ENCODE measurements at places on chromosomes 16 and 17.

GRCh38 chr16:35506898-35507194 lies 2047.4 kb downstream of the TP53TG3F start:
- DNase-seq: no peak

DNA sequence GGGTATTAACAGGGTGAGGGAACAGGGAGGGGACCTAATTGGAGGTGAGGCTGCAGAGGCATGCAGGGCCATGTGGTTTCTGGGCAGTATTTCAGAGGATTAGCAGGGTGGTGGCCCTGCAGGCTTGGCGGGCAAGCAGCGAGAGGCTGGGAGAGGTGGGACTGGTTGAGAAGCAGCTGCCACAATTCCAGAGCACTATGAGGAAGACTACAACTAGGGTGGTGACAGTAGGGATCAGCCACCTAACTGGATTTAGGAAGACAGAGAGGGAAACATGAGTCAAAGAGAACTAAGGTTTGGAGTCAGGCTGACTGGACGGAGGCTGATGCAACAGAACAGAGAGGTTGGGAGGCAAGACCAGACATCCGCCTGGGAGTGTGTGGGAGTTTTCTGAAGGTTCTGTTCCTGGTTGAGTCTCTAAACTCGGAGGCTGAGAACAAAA lies 12.3 kb downstream of the ALOXE3 start:
- no peak for DNase-seq

DNA sequence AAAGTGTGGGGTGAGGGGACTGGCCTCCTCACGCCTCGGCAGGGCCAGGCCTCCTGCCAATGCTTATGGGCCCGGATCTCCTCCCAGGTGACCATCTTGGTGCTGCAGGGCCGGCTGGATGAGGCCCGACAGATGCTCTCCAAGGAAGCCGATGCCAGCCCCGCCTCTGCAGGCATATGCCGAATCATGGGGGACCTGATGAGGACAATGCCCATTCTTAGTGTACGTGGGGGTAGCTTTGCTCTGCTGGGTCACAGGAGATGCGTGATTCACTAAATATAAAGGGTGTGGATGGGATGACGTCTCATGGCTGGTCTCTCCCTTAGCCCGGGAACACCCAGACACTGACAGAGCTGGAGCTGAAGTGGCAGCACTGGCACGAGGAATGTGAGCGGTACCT lies 19.5 kb downstream of the NUP85 start:
- no peak for DNase-seq

- no peak for DNase-seq
Measured at GRCh38 chr17:77247609-77248008, 106.8 kb downstream of the SEC14L1 start.

- DNase-seq: no peak
Measured at GRCh38 chr17:19376811-19377210, 1.5 kb upstream of the MAPK7 start.

DNA sequence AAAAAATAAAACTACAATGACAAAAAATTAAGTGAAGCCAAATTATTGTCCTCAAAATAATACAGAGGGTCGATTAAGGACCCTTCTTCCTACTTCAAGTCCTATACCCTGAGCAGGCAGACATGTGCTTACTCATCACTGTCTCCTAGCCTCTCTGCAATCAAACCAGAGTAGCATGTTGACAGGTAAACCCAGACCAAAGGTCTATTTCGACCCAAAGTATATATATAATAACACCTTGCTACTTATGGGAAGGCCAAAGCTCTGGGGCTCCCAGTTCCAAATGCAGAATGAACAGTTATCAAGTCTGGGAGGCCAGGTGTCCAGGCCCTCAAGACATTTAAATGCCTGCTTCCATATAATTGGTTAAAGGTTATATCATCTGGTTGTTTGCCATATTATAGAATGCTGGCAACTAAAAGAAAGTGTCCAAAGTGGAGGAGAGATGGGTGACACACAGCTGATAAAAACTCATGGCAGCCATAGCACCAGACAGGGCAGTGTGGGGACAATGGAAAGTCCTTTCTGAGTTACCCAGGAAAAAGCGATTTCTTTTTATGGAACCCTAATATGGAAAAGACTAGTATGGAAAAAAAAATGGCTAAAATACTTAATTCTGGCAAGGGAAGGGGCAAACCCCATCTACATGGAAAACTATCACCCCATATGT lies 53.6 kb downstream of the N4BP1 start:
- DNase-seq: no peak

DNA sequence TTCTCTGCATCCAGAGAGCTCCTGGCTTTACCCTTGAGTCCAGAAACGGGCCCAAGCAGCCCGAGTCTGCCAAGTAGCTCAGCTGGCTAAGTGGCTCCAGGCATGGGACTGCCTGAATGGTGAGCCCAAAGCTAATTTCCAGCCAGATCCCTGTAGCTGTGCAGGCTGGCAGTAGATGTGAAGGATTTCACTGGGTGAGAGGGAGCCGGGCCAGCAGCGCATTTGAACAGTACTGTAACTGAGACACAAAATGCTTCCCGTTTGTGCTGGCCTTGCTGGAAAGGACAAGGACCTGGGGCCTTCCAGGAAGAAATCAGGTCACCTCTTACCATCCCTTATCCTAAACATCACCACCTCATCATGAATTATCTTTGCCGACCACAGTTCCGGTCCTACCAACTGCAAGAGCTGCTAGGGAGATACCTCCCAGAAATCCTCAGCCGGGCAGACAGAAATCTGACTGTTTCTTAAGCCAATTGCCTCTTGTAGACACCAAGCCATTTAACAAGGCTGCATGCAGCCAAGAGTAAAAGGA lies 3.7 kb downstream of the TIMP2 start:
- DNase-seq: no peak

- no peak for DNase-seq
Measured at GRCh38 chr16:49057936-49058335, 223.7 kb downstream of the CBLN1 start.

GRCh38 chr16:75593308-75593707 lies 27.1 kb downstream of the GABARAPL2 start:
- no peak for DNase-seq

GRCh38 chr16:81136390-81137335 lies 40.5 kb upstream of the GCSH start:
- no peak for DNase-seq

DNA sequence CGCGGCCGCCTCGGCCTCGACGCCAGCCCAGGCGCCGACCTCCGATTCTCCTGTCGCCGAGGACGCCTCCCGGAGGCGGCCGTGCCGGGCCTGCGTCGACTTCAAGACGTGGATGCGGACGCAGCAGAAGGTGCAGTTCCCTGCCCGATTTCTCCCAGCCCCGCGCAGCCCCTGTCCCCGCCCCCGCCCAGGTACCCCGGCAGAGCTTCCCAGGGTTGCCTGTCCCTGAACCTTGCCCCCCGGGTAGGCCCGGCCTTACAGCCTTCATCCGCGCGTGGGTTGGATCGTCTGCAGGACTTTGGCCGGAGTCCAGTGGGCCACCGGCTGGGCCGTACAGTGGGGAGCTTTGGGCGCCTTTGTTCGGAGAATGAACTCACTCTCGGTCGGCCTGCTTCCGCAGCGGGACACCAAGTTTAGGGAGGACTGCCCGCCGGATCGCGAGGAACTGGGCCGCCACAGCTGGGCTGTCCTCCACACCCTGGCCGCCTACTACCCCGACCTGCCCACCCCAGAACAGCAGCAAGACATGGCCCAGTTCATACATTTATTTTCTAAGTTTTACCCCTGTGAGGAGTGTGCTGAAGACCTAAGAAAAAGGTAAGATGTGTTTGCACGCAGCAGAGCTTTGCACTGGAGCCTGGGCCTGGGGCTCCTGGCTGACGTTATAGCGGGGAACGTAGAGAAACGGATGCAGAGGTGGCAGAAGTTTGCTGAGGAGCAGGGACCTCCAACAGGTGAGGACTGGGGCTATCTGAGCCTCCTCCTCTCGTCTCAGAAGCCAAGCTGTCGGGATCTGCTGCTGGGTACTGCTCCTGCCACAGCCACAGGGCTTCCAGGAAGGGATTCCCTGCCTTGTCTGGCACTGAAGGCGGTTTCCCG lies 593 bp downstream of the GFER start:
- DNase-seq: no peak

GRCh38 chr16:65336160-65336559 lies 214.3 kb upstream of the CDH11 start:
- no peak for DNase-seq

DNA sequence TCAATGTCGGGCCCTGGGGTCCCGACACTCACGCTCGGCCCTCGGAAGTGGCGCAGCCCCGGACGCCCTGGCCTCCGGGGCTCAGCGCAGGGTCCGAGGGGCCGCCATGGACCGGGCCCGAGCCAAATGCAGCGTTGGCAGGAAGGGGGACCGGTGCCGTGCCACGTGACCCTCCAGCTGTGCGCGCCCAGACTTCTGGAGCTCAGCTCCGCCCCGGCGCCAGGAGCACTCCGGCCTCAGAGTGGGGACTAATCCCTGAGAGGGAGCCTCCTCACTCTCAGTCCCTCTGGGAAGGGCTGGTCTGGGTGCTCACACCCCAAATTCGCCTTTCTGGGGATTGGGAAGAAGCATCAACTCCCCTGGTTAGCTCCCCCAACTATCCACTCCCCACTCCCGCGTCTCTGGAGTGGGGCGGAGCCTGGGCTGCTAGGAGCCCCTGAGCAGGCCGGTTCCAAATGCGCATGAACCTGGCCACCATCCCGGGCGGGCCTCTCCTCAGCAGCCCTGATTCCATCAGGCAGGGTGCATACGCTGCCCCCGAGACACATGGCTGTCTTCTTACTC lies at the start of gene B3GNT9:
Gene B3GNT9, minus strand, starts transcription at position 166 of the 564 bp plus-strand sequence. CDS start 513 bp downstream, outside the sequence.
- no peak for DNase-seq

GRCh38 chr17:48873209-48873608 lies 19.4 kb upstream of the ATP5MC1 start:
- DNase-seq: no peak

GRCh38 chr17:68462381-68463210 lies 5.3 kb upstream of the WIPI1 start:
- DNase-seq: peak; percentile 39

GRCh38 chr17:32461853-32462617 lies 17.7 kb downstream of the PSMD11 start:
- DNase-seq: no peak

DNA sequence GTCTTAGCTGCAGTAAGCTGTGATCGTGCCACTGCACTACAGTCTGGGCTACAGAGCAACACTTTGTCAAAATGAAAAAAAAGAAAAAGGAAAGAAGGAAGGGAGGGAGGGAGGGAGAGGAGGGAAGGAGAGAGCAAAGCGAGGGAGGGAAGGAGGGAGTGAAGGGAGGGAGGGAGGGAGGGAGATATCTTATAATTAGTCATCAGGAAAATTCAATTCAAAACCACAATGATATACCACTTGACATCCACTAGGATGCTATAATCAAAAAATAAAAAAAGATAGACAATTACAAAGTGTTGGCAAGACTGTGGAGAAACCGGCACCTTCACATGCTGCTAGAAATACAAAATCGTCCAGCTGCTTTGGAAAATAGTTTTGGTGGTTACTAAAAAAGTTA lies 93.8 kb downstream of the CDC27 start:
- no peak for DNase-seq

- DNase-seq: no peak
Measured at GRCh38 chr17:79407385-79407784, 203.5 kb downstream of the RBFOX3 start.

DNA sequence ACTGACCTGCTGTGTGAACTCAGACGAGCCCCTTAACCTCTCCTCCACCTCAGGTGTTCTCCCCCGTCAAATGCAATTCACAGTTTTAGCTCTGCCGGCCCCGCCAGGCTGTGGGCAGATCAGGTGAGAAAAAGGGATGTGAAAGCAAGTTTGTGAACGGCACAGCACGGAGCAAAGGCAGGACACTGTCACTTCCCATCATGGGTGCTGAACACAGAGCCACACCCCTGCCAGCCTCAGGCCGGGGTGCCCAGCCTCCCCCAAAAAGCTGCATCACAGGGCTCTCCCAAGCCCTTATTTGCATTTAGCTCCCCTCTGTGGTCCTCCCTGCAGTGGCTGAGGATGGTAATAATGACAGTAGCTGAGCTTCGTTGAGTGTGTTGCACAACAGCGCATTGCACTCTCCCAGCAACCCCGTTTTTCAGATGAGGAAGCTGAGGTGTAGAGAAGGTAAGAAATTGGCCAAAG lies 88.8 kb upstream of the TNRC6C start:
- DNase-seq: no peak

DNA sequence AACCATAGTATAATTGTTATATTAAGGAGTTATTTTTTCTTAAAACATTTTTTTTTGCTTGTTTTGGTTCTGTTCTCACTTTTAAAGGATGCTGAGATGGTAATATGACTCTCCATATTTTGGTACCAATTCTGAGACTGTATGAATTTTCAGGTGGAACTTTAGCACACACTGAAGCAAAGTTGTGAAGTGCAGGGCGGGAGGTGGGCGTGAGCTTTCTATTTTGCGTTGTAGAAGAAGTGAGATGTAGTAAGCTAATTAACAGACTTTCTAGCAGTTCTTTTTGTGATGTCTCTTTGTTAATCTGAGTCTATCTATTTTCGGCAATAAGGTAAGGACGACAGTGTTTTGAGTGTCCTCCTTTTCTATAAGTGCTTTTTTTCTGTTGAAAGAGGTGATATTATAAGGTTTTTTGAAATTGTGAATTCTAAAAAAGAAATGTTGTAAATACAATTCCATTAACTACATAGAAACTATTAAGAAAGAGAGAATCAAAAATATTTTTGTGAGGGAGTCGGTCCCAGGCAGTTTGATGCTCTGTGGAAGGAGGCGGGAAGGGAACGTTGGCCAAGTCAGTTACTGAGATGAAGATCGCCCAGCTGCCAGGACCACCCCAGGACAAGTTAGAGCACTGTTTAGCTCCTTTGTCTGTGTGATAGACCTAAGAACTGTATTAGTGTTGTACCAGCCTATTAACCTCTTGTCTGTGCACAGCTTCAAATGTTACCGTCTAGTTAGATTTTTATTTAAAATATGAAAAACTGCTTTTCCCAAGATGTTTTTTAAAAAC lies 65.0 kb downstream of the CCDC182 start:
- no peak for DNase-seq

- DNase-seq: no peak
Measured at GRCh38 chr16:81554979-81555378, 110.4 kb downstream of the CMIP start.

DNA sequence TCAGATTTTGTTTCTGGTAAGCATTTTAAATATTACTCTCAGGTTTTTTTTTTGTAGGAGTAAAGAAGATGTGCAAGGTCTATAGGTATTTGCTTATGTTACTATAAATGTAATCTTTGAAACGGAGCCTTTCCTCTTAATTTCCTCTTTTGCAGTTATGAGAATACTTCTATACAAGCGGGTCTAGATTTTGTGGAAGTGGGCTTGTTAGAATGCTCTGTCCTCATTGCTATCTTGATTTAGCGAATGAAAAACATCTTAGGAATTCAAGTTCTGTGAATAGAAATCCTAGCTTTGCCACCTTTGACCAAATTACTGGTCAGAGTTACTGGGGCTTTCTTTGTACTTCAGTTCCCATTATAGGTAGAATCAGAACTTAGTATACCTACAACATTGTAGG lies 80.3 kb downstream of the EFCAB13 start:
- no peak for DNase-seq

- no peak for DNase-seq
Measured at GRCh38 chr16:75208242-75208825, 1.4 kb upstream of the CTRB2 start.

- no peak for DNase-seq
Measured at GRCh38 chr17:9132944-9133610, 111.8 kb downstream of the NTN1 start.
